HS-27A (cell line): ENCODE measurements at places on chromosomes 1 and 21.

DNA sequence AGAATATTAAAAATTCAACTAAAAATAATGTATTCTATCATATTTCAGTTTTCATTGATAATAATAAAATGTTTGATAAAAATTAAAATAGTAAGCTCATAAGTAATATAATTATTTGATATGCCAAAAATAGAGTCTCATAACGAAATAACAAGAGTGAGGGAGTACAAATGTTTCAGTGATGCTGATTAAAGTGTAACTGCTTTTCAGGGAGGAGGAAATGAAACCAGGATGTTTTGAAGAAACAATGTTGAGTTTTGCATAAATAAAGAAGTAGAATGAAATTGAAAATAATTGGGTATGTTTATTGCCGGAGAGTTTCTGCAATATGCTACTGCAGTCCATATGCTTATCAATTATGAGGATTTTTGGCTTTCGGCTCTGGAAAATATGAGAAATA lies 1159.8 kb upstream of the ADGRL2 start:
- DNase-seq, result no peak

DNA sequence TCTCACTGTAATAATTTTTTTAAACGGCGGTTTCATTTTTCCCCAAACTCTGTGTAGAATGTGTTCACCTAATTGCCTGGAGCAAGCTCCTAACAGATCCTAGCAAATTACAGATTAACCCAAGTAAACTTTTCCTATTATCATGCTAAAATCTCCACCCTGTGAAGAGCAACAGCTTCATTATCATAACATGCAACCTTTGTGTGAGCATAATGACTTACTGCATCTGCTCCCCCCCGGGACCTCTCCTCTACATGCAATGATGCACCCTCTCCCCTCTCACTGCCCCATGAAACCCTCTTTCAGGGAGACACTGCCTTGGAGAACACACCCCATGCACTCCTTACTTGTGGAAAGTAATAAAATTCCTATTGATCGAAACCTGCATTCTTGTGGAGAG lies 717.0 kb upstream of the TMPRSS15 start:
- no peak for DNase-seq

GRCh38 chr1:231702331-231702730 lies 75.7 kb downstream of the DISC1 start:
- DNase-seq, result no peak

DNA sequence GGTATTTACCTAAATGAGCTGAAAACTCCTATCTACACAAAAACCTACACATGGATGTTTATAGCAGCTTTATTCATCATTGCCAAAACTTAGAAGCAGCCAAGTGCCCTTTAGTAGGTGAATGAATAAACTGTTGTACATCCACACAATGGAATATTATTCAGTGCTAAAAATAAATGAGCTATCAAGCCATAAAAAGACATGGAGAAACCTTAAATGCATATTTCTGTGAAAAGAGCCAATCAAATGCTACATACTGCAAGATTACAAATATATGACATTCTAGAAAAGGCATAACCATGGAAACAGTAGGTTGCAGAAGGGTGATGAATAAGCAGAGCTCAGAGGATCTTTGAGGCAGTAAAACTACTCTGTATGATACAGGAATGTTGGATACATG lies 23.3 kb downstream of the ABCB10 start:
- no peak for DNase-seq

DNA sequence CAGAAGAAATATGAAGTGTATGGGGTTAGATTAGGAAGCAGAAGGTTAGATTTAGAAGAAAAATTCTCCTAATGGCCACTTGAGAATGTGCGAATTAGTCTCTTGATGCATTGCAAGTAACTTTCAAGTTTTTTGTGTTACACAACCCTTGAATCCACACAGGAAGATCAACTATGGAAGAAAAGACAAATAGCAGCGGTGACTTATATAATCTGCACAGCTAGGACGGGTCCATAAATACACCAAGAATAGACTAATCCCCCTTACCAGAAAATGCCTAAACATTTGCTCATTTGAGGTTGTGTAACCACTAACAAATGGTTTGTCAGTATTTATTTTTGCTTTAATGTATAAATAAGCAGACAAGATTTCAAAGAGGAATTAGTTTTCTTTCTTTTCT lies 182.6 kb downstream of the TGFB2 start:
- no peak for DNase-seq

DNA sequence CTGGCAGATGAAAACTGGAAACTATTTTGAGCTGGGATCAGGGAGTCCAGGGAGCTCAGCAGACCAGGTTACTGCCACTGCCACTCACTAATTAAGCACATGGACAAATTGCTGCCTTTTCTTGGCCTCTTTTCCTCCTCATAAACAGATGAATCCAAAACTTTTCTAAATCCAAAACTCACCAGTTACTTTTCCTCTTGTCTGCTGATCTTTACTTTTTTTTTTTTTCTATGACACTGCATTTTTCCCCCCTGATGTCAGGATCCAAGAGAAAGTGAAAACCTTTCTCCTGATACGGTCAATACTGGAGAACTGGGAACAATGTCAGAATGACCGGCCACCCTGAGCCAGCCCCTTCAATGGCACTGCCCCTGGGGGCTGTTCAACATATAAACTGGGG lies 405.8 kb downstream of the DUSP10 start:
- DNase-seq, result no peak

DNA sequence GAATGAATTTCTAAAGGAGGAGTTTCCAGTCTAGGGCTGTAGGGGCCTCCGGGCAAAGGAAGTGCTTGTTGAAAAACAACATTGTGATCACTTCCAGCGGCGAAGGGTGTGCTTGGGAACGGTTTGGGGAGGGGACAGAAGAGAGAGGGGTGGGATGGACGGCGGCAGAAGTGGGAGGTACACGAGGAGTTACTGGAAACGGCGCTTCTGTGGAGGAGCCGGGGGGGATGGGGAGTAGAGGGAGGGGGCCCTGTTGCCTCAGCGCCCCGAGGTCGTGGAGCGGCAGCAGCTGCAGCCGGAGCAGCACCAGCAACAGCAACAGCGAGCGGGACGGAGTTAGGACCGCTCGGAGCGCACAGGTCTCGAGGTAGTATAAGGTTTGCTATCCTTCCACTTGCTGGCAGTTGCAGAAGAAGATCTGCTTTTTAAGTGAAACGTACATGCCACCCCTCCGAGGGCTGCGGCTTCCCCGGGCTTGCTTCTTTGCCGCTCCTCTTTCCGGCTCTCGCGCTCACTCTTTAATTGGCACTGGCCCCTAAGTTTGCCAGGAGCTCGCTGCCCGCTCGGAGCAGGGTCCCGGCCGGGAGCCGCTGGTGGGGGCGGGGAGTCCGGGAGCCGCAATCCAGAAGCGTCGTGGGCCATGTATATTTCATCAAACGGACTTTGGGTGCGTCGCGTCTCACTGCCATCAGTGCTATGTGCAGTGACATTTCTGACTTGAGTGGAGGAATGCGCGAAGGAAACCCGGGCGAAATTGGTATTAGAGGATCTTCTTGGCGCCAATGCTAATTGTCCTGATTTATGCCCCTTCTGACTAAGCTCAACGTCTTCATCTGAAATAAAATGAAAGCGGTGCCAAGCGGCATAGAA lies 771 bp upstream of the NTNG1 start:
- no peak for DNase-seq

DNA sequence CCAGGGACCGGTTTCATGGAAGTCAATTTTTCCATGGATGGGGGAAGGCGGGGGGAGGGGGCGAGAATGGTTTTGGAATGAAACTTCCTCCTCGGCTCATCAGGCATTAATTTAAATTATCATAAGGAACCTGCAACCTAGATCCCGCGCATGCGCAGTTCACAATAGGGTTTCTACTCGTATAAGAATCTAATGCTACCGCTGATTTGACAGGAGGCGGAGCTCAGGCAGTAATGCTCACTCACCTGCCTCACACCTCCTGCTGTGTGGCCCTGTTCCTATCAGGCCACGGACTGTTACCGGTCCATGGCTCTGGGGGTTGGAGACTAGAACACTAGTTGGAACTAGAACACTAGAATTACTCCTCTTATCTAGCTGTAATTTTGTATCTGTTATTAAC lies 38.0 kb downstream of the PRRX1 start:
- DNase-seq, result no peak

DNA sequence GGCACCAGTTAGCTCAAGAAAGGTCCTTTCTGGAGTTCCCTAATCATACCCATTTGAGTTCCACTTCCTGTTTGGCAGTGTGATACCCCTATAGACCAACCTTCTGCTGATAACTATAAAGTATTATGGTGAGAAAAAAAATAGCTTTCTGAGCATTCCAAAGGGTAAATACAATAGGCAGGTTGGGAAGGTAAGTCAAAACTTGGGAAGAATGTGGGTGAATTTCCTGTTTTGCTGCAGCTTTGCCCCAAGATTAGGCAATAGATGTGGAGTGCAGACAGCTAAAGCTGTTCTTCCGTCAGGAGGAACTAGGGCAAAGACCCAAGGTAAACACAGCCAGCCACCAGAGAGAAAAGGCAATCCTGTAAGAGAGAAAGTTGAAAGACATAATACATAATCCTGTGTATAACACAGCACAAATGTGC lies 49.9 kb upstream of the GUCA2A start:
- DNase-seq, result no peak

DNA sequence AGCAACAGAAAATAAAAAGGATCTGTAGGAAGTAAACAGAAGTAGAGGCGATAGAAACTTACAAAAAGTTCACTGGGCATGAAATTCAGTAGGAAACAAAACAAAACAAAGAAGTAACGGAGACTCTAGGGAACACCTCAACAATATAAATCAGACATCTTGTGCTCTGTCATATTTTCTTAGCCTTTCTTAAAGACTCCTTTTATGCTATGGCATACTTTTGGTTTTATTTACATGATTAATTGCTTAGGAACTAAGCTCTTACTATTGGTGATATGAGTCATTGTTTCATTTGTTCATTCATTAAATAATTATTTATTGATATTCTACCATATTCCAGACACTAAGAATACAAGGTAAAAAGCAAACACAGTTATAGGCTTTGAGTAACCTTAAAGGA lies 126.6 kb downstream of the KCNT2 start:
- DNase-seq, result no peak

DNA sequence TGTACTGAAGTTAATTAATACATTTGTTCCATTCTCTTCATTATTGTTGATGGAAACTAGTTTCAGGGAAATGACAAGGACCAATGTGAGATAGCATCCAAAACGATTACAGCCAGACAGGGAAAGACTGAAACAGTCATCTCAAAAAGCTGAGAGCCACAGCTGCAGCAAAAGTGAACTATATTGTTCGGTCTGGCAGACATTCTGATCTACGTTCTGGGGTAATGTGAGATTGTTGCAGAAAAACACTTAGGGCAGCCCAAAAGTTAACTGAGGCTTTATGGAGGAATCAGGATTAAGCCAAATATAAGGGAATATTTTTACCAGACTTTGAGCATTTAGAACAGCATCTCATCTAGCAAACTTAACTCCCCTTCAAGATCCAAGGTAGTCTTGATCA lies 112.9 kb downstream of the LRRC40 start:
- no peak for DNase-seq

DNA sequence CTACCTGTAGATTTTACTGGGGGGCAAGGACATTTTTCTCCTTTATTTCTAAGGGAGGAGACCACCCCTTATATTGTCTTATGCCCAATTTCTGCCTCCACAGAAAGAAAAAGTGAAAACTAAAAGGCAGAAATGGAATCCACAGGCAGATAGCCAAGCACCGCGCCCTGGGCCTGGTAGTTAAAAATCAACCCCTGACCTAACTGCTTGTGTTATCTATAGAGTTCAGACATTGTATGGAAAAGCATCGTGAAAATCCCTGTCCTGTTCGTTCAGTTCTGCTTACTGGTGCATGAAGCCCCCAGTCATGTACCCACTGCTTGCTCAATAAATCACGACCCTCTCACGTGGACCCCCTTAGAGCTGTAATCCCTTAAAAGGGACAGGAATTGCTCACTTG lies 33.7 kb upstream of the IL6R start:
- no peak for DNase-seq

GRCh38 chr1:23995431-23995837 lies 15.3 kb upstream of the SRSF10 start:
- no peak for DNase-seq

DNA sequence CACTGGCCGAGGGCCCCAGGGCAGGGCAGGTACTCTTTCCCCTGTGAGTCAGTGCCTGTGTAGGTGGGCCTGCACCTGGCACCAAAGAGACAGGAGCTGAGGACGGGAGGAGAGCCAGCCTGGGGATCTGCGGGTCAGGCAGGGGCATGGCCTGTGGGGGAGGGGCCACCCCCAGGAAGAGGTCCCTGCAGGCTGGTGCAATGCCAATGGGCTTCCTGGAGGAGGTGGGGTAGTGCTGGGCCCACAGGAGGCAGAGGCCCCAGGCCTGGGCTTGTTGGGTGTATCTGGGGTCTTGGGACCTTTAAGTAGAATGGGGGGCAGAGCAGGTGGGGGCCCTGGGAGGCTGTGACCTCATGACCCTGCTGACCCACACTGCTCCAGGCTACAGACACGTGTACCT lies 23.2 kb downstream of the PLCH2 start:
- DNase-seq, result no peak

GRCh38 chr1:7256526-7256925 lies 471.3 kb downstream of the CAMTA1 start:
- no peak for DNase-seq

- no peak for DNase-seq
Observed at GRCh38 chr1:51237351-51238033, 1.4 kb downstream of the RNF11 start.

GRCh38 chr1:57927003-57927402 lies 503.1 kb upstream of the DAB1 start:
- DNase-seq, result no peak

GRCh38 chr1:51922040-51922439 lies 43.5 kb upstream of the NRDC start:
- DNase-seq, result no peak

GRCh38 chr1:94799206-94799605 lies 21.0 kb upstream of the SLC44A3 start:
- DNase-seq, result no peak

- no peak for DNase-seq
Observed at GRCh38 chr1:204278958-204279357, 65.2 kb upstream of the GOLT1A start.

GRCh38 chr1:45815667-45816458 lies 12.5 kb downstream of the MAST2 start:
- DNase-seq, result no peak

- DNase-seq, result no peak
Observed at GRCh38 chr1:201506557-201507359, at the start of gene CSRP1. TSS of gene CSRP1 (minus strand) at chr1:201507123. CDS start at chr1:201496303, 10,820 bp downstream.
